ENCODE measurements at places on chromosomes 7 and 10. TPM values are rescaled to one million over a fixed set of nuclear protein-coding genes. Genes with fewer than 3 reads are reported as not detected.

DNA sequence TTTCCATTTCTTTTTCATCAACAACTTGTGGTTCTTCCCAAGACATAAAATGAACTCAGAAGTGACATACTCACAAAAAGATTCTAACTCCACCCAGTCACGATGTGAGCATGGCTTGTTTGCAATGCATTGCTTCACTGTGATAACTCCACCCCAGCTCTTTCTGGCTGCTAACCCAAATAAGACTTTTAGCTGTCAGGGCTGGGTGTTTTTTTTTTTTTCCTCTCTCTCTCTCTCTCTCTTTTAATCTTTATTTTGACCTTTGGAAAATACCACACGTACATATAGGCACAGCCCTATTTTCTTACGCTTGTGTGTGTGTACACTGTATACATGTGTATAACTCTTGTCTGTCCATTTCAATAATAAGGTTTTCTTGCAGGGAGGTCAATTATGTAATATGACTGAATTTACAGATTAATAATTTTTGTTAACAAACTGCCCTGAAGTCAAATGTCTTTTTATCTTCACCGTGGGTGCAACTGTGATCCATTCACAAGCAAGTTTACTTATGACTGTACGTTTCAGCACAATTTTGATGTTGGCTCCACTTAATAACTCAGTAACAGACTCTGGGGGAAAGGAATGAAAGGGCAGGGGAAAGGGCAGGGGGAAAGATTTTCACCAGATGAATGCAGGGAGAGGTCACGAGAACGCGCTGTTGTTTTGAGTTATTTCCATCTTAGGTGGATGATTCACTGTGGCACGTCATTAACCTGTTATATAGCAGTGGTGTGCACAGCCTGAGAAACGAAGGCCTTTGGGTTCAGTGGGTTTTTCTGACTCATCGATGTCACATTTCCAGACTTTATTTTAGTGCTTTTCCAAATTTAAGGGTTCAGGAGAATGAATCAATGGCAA is 49.1 kb downstream of the APBB1IP start:
- DNase-seq = no peak

DNA sequence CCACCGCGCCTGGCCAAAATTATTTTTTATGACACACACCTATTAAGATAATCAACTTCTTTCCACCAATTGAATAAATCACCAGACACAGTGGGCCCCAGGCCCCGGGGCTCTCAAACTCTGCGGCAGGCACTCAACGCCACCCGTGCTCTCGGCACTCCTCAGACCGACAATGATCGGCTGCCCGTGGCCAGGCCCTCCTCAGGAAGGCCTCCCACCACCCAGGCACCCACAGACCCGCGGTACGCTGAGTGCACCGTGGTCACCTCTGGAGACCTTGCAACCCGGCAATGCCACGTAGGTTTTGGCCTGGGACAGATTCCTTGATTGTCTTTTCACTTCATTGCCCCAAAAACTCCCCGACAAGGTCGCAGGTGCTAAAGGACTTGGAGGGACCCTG is 6.9 kb downstream of the RADIL start:
- DNase-seq = no peak

DNA sequence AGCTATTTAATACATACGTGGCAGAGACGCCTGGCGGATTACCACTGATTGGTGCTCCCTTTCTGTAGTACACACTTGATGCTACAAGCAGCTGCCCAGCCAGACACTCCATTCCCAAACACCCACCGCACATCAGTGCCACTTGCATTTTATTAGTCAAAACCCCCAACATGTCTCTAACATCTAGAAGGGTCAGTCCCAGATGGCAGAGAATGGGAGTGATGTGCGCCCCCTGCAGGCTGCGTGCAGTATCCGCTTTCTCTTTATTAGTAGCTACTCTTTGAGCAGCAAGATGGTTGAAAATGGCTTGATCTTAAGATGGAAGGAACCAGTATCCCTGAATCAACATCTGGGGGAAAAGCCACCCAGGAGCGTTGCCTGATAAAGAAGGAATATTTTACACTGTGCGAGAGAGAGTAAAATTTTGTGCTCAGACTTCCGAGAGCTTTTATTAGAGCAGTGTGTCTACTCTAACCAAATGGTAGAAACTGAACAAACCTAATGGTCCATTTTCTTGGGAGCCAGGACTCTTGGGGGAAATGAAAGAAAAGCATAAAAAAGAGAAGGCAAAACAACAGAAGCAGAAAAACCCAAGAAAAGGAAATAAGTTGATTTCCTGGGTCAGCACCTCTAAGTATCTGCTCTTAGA is 78.3 kb downstream of the ST8SIA6 start:
- no peak for DNase-seq

GRCh38 chr10:847868-848267 is 83.6 kb downstream of the LARP4B start:
- DNase-seq = no peak

DNA sequence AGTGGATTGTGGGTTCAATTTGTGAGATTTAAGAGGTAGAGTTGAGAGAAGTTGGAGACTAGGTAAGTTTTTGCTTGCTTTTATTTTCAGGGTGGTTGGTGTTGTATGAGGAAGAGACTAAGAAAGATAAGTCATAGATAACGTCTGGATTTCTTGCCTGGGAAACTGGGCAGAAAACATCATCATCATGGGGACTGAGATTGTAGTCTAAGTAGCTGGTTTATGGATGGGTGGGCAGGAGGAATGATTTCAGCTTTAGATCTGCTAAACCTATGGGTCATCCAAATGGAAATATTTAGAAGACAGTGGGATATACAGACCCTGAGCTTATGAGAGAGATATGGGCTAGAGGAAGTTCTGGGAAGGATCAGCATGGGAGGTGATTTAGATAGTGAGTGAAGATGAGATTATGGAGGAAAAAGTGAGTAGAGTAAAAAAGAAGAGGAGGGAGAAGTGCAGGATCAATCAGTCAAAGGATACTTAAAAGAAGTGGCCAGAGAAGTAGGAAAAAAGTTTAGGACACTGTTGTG is 169.8 kb downstream of the WNT2 start:
- no peak for DNase-seq

DNA sequence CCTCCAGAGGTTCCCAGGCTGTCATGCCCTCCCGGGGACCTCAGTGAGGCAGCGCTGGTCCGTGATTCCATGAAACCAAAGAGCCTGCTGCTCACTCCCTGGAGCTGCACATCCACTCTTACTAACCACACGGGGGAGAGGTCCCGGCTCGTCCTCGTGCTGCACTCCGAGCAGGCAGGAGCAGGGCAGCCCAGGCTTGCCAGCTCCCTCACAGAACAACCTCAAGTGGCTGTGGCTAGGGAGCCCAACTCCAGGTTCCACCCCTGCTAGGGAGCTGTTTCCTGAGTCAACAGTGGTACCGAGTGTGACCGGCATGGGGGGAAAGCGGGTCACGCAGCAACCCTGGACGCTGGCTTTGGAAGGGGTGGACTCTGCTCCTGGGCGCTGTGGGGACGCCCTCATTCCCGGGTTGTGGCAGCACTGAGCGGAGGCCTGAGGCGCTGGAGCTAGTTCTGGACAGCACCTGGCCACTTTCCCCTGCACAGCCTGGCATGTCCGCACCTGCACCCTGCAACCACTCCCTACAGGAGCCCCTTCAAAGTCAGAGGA is 27.9 kb upstream of the PPP2R2D start:
- DNase-seq = no peak

DNA sequence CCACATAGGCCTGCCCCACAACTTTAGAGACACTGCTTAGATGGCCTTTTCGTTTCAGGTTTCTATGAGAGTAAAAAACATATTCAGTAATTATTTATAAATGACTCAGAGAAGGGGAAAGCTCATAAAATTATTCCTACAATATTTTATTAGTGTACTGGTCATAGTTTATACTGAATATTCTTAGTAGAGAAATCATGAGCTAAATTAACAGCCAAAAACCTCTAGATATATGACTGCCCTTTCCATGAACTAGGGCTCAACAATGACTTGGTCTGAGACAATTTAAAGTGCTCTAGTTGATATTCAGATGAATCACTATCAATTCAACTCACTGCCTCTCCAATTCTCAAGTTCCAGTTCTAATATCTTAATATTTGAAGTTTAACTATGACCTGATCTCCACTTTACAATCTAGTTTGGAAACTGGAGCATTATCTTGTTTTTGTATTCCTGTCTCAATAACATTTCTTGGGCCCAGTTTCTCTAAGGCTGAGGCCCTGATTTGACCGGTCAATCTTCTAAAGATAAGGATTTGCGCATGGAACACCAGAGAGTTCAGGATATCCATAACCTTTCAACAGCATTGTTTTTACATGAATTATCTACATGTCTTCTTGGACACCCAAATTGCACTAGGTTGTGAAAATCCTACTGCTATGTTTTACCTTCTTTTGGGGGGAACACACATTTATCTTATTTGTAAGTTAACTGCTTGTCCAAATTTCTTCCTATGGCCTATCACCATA is 141.6 kb downstream of the DGKB start:
- no peak for DNase-seq

DNA sequence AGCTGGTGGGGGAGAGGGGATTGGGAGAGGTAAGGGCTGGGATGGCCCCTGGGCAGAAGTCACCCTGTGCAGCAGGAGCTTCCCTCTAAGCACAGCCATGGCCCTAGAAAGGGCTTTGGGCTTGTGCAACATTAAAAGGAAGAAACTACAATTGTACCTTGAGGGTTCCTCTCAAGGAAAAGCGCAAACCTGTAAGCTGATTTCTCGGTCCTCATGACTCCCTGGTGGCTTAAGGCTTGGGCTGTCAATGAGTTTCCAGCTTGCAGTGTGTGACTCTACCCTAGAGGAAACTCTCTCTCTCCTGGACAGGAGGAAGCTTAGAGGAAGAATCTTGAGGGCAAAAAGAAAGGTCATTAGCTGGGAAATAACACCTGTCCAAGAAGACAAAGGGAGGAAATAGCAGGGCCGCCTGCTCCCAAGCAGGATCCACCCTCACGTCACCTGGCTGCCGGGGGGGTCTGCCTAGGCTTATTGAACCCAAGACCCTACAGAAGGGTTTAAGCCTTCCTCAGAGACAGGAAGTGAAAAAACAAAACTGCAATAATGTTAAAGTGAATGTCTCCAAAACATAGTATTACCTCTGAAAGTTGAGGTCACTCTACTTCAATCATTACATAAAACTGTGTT is 112.5 kb downstream of the WDR11 start:
- no peak for DNase-seq

DNA sequence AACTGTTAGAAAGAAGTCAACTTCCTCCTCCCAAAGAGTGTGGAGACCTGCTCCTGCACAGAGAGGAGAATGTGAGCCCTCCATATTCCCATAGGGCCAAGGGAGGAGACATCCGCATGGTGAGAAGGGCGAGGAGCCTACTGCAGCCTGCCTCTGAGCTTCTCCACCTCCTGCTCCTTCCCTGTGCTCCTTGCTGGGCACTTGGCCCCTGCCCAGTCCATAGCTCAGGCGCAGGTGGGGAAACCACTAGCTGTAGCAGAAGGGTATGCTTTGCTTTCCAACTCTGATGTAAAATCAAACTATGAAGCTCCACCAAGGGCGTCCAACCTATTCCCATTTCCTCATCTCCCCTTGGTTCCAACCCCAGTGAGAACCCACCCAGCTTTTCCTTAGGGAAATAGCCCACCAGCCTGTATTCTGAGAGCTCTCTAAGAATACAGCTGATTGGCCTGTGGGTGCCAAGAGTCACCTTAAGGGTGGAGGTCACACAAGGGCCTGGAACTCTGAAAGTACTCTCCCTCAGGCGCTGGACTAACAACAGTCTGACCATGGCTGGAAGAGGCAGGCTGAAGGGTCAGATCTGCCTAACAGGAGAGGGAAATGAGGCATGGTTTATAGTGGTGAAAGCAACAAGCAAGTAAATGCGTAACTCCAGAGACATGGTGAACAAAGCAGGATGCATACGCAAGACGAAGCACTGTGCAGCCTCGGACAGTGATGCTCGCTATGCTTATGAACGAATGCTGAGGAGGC is 13.9 kb downstream of the ZNF488 start:
- DNase-seq = no peak

GRCh38 chr10:105585171-105585570 is 944.1 kb downstream of the SORCS3 start:
- no peak for DNase-seq

DNA sequence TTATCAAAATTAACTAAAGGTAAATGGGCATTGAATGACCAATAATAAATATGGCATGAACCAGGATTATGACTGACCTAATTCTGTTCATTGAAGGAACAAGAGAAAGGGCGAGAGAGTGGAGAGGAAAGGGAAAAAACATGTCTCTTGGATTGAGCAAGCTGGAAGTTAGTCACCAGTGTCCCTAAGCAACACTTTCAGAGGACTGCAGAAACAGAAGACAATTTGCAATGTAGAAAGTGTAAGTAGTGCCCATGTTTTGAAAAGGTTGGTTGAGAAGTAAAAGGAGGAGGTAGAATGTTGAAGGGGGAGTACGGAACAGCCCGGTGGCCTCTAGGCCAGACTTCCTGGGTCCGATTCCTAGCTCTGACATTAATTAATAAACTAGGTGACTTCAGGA is 94.6 kb downstream of the FAS start:
- DNase-seq = no peak

GRCh38 chr10:60497364-60497763 is 107.7 kb upstream of the ANK3 start:
- DNase-seq = no peak

- DNase-seq = no peak
Measured at GRCh38 chr7:133830081-133830480, 297.1 kb upstream of the LRGUK start.

GRCh38 chr10:78703593-78703992 is 365.2 kb upstream of the ZMIZ1 start:
- DNase-seq = no peak

GRCh38 chr10:88048312-88048711 is 184.9 kb downstream of the PTEN start:
- no peak for DNase-seq

- DNase-seq = no peak
Measured at GRCh38 chr7:33742521-33742920, 162.8 kb upstream of the BMPER start.

DNA sequence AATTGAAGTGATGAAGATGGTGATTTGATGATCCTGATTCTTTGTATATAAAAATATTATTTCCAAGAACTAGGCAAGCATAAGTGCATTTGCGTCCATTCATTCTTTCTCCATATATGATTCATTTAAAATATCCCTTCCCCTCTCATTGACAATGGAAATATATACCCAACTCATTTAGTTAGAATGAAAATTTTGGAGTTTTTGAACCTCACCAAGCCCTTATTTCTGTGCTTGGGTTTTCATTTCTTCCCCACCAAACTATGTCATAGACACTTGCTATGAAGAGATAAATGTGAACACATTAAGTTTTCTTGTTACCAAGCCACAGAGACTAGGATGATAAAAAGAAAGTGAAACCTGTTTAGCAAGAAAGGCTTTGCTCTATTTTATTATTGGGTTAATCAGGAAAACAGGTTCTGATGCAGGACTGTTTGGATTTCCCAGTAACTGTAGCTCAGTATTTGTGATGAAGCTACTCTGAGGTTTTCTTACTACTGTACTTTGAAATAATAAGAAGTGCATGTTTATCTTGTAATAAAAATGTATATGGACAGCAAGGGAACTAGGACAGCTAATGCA is 68.3 kb downstream of the ITGB1 start:
- DNase-seq = no peak

The ITGA8 gene
- 5.5 TPM for polyA plus RNA-seq

The TMEM229A gene
- polyA plus RNA-seq = 0.50 TPM

The PLEKHA8 gene
- 1.7 TPM for polyA plus RNA-seq

The COL17A1 gene
- 0.07 TPM for polyA plus RNA-seq

The CALML3 gene
- polyA plus RNA-seq = not detected

The RASSF4 gene
- 45.4 TPM for polyA plus RNA-seq
